ENCODE measurements at places on chromosomes 11 and 22. TPM values are rescaled to one million over a fixed set of nuclear protein-coding genes. Genes with fewer than 3 reads are reported as not detected.
A peak's percentile ranks its signal among the peaks of the same experiment; 100 is the strongest.

DNA sequence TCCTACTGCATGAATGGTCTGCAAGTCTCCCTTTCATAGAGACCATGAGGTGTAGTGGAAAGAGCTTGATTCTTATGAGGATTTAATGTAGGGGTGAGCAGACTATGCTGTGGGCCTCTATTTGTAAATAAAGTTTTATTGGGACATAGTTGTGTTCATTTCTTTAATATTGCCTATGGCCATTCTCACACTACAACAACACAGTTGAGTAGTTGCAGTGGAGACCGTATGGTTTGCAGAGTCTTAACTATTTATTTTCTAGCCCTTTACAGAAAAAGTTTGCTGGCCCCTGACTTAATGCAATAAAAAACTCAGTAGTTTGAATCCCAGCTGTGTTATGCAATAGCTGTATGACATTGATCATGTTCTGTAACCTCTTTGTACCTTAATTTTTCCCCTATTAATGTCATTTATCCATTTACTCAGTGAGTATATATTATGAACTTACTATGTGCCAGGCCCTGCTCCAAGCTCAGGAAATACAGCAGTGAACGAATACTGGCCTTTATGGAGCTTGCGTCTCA is 106.3 kb downstream of the ATXN10 start:
- no peak for DNase-seq

- DNase-seq = no peak
Measured at GRCh38 chr22:24565077-24565476, 9.3 kb downstream of the SNRPD3 start.

GRCh38 chr11:118896921-118897591 is 13.4 kb downstream of the CXCR5 start:
- no peak for DNase-seq

NPTXR gene
- total RNA-seq = 17.4 TPM

VWCE gene
- total RNA-seq = 0.90 TPM

DNA sequence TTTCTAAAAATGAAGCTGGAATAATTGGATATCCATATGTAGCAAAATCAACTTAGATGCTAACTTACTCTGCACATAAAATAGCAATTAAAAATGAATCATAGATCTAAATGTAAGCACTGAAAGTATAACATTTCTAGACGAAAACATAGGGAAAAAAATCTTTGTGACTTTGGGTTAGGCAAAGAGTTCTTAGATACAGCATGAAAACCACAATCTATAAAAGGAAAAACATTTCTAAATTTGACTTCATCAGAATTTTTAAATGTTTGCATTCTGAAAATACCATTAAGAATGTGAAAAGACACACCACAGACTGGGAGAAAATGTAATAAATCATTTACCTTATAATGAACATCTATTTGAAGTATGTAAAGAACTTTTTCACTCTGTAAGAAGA is 128.8 kb downstream of the APIP start:
- no peak for DNase-seq

GRCh38 chr11:68481579-68482240 is 21.2 kb downstream of the PPP6R3 start:
- no peak for DNase-seq

- DNase-seq = no peak
Measured at GRCh38 chr11:100727410-100727809, 40.3 kb downstream of the ARHGAP42 start.

- DNase-seq = no peak
Measured at GRCh38 chr11:72443016-72443415, 8.7 kb upstream of the CLPB start.

- DNase-seq = no peak
Measured at GRCh38 chr11:36724742-36725385, 126.8 kb upstream of the RAG2 start.

DNA sequence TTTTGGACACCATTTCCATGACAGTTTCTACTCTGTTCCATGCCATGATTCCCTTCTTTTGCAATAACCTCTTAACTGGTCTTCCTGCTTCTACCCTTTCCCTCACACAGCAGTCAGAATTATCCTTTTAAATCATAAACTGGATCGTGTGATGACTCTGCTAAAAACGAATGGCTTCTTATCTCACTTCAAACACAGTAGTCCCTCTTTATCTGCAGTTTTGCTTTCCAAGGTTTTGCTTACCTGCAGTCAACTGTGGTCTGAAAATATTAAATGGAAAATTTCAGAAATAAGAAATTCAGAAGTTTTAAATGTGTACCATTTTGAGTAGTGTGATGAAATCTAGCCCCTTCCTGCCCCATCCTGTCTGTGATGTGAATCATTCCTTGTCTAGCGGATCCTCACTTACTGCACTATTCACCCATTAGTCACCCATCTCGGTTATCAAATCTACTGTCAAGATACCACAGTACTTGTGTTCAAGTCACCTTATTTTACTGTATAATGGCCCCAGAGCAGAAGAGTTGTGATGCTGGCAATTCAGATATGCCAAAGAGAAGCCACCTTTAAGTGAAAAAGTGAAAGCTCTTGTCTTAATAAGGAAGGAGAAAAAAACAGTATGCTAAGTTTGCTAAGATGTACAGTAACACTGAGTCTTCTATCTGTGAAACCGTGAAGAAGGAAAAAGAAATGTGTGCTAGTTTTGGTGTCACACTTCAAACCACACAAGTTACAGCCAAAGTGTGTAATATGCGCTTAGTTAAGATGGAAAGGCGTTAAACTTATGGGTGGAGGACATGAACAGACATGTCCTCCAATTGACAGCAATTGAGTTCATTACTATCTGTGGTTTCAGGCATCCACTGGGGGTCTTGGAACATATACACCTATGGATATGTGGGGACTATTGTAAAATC is 283.0 kb downstream of the DDX10 start:
- DNase-seq = no peak

- DNase-seq = peak; percentile 29
Measured at GRCh38 chr22:32545801-32546200, 71.2 kb downstream of the FBXO7 start.

- no peak for DNase-seq
Measured at GRCh38 chr11:68816917-68817419, 24.7 kb downstream of the CPT1A start.

- DNase-seq = no peak
Measured at GRCh38 chr11:124798991-124799347, 1.2 kb downstream of the MSANTD2 start.

GRCh38 chr22:31185056-31185455 is 25.1 kb downstream of the RNF185 start:
- no peak for DNase-seq

DNA sequence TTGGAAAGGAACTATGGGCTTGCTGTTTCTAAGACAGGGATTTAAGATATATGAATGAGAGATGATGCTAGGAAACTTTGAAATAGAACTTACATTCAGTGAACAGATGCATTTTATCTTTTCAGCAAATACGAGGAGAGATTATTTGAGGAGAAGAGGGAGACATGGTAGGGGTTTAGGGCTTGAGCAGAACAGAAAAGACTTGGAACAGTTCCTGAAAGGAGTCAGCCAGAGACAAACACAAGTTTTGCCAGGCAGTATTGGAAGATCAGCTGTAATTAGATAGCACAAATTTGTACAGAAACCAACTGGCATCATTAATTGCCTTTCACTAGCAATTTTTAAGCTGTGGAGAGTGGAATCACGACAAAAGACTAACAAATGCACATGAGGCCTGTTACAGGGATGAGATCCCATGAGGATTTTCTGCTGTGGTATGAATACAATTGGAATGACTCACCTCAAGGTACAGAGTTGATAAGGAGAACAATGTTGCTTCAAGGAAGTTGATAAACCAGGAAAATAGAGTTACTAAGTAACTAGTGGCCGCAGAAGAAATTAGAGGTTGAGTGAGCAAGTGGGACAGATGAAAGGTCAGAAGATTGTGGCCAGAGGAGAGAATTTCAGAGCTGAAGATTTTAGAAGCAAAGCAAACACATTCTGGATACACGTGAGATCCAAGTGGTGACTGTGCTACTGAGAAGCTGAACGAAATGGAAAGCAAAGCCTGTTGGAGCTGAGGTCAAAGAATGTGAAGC is 67.9 kb downstream of the CYB5R2 start:
- no peak for DNase-seq

- no peak for DNase-seq
Measured at GRCh38 chr11:134751766-134752165, 339.7 kb upstream of the B3GAT1 start.

- DNase-seq = no peak
Measured at GRCh38 chr22:49351761-49352227, 475.9 kb downstream of the BRD1 start.

GRCh38 chr11:131441051-131441810 is 70.8 kb downstream of the NTM start:
- DNase-seq = no peak

GRCh38 chr11:33735271-33736147 is 714 bp downstream of the CD59 start:
- DNase-seq = no peak

OR51I1 gene
- total RNA-seq = 5.0 TPM

MN1 gene
- 7.9 TPM for total RNA-seq

DNA sequence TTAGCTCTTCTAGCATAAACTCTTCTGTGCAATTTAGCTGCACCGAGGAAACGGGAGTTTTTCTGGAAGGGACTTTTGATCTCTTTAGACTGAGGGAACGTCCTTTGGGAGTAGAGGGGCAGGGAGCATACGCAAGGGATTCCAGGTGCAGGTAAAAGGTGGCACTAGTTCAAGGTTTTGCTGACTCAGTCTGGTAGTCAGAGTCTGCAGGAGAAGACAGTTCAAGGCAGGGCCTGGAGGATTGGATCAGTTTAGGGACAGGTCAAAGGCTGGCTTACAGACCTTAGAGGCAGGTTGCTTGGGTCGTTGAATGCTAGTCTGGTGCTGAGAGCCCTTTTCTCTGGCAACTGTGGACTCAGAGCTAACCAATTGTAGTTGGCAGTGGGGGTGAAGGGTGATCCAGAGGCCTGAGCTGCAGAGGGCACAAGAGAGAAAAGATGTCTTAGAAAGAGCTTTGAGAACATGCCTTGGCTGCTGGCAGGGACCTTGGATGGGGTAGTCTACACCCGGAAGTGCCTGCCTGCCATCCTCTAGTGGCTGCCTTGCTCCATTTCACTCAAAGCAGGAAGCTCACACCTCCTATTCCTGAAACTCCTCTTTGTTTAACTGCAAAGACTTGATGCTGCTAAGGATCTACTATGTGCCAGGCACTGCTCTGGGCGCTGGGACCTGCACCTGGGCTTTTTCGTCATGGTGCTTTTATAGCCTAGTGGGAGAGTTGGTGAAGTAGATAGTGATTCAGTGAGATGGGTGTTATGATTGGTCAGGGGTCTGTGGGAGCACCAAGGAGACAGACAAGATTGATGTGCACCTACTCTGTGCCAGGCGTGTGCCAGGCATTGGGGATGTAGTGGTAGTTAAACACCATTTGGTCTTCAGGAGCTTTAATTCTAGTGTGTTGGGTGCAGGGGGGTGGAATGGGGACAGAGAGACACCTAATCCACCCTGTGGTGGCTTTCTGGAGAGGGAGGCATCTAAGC is 17.1 kb downstream of the MIAT start:
- DNase-seq = no peak

- DNase-seq = no peak
Measured at GRCh38 chr11:6438979-6439571, 1.7 kb downstream of the HPX start.

- no peak for DNase-seq
Measured at GRCh38 chr11:26473216-26474194, 98.6 kb downstream of the MUC15 start.

BEST1 gene
- total RNA-seq = 4.1 TPM

- DNase-seq = no peak
Measured at GRCh38 chr11:130918081-130918480, 1.8 kb upstream of the SNX19 start.

GRCh38 chr11:45289369-45289768 is 3.2 kb upstream of the SYT13 start:
- no peak for DNase-seq

FXYD6 gene
- 103 TPM for total RNA-seq

RHOD gene
- total RNA-seq = 23.6 TPM

POU2AF1 gene
- total RNA-seq = under 0.01 TPM
